ENCODE measurements at places on chromosomes 6 and 20.

- peak; percentile 23 for DNase-seq
These were observed 1.5 kb downstream of the REPS1 start for GRCh38 chr6:138986578-138986977.

DNA sequence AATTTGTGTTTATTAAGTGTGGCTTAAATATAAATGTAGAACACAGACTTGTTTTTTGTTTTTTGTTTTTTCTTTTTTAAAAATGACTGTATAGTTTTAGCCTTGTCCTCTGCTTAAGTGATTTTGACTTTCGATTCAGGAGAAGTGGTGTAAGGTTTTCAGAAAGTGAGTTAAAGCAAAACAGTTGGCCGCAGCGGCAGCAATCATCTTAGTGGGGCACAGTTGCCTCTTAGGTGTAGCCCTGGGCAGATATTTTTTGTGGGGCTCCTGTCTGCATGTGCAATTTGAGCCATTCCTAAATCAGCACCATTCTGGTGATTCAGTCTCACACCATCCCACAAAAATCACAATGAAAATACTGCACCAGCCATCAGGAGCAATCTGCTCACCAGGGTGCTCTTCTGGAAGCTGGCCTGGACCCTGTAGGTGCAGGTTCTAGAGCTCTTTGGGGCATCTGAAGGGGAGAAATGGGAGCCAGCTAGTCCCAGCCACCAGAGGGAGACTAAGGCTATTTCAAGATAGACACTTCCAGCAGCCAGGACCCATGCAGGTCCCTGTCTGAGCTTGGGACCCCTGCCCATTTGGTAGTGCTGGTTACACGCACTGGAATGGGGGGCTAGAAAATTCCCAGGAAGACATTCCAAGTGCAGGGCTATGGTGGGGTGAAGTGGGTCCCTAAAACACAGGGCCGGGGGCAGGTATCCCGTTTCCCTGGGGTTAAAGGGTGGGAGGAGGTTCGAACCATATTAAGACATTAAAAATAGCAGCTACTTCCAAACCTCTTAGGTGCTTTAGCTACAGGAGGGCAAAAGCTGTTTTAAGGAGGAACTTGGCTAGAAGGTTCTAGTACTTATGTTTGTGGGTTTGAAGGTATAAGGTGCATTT lies 156.6 kb downstream of the NFATC2 start:
- peak; percentile 48 for DNase-seq

DNA sequence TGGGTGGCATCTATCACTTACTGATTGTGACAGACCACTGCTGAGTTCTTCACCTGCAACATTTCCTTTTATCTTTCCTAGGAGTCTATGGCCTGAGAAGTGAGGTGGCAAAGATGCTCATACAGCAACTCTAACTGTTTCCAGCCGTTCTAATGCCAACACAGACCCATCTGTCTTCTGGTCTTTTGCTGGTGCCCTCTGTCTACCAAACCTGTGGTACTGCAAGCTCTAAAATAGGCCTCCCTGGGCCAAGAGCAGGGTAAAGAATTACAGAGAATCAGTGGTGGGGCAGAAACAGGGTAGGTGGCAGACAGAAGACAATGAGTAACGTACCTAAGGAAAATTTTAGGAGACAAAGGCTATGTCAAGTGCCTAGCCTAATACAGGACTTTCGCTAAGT lies 611.0 kb upstream of the FLRT3 start:
- no peak for DNase-seq

DNA sequence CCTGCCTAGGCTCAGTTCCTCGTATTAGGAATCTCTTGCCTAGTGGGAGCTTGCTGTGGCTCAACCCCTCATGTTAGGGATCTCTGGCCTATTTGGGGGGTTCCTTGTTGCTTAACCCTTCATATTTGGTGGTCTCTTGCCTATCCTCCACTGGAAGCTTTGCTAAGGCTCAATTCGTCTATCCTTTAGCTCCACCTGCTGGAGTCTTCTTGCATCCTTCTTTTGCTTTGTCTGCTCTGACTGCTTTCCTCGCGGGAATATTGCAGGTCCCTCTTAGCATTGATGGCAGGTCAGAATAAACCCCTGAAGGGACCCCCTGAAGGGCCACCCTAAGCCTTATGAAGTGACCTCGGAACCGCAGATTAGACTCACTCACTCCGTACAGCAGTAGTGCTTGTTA lies 203.0 kb upstream of the TBX18 start:
- no peak for DNase-seq

DNA sequence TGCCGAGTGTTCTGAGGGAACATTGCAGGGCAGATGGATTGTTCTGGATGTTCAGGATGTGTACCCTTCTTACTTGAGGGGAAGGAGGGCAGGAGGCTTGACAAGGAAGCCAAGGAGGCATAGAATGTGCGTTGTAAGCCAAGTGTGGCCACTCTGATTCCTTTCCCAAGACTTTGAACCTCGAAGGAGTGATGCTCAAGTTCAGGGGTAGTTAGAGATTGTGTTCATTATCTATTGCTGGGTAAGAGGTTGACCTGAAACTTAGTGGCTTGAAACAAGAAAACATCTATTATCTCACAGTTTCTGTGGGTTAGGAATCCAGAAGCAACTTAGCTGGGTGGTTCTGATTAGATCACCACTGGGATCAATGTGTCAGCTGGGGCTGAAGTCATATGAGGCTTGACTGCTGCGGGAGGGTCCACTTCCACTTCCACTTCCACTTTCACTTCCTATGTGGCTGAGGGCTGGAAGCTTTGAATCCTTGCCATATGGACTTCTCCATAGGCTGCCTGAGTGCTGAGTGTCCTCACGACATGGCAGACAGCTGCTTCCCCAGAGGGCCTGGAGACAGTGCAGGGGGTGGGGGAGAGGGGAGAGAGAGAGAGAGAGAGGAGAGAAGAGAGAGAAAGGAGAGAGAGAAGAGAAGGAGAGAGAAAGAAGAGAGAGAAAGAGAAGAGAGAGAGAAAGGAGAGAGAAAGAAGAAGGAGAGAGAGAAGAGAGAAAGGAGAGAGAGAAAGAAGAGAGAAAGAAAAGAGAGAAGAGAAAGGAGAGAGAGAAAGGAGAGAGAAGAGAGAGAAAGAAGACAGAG lies 6.9 kb upstream of the CD40 start:
- peak; percentile 9 for DNase-seq

DNA sequence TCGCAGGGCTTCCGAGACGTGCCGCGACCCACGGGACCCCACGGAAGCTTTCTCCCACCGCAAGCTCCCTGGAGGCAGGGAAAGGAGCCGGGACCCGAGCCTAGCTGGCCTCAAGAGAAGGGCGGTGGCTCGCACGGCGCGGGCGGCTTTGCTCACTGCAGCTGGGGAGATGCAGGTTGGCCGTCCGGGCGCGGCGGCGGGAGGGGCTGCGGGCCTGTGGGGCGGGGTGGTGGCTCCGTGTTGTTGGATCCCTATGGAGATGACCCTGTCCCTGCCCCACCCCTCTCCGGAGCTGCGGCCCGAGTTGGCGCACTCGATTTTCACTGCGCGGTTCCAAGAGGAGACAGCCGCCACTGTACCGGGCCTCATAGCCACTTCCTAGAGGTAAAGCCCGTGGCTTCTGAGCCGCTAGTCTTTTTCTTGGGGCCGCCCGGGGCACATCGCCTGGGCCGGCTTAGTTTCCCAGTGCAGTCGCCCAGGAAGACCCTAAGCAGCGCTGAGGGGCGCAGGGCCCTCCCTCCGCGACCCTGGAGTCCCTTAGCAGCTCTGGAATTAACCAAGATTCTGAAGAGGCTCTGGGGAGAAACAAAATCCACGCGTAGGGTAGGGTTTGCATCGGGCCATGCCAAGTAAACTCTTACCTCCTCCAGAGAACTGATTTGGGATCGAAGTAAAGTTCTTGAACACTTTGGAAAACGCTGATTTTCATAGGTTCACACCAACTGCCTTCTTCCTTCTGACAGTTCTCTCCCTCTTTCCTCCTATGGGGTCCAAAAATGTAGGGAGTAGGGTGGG lies at the start of gene ECT2L:
Gene ECT2L (plus strand): TSS at position 279 of the 795 bp plus-strand sequence. CDS start 17,188 bp downstream, outside the sequence.
- no peak for DNase-seq

DNA sequence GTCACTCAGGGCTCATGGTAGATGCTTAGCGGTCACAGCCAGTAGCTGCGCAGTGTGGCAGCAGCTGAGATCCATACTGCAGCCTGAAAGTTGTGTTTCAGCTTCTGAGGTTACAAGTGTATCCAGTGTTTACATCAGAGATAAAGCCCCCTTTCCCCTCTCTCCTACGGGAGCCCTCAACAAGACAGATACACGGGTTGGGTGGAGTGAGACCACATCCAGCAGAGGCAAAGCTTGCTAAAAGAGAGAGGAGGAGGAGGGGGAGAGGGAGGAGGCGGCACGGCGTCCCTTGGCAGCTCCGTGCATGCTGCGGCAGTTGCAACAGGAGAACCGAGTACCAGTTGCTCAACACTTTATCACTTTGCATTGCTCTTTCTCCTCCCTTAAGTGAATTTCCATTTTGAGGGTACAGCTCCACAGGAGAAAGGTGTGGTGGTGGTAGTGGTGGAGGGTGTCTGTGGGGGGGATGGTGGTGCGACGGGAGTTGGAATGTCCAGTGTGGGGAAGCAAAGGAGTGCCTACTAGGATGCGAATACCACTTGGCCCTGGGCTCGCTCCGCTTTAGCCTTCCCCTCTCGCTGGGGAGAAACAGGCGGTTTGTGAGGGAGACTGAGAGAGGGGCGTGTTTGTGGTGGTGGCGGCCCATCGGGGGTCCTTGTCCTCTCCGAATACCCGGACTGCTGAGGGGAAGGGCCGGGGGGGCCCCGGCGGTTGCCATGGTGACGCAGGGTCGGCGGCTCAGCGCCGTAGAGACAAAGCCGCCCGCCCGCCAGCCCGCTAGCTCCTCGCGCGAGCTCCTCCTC lies 405 bp upstream of the RNF182 start:
- no peak for DNase-seq

DNA sequence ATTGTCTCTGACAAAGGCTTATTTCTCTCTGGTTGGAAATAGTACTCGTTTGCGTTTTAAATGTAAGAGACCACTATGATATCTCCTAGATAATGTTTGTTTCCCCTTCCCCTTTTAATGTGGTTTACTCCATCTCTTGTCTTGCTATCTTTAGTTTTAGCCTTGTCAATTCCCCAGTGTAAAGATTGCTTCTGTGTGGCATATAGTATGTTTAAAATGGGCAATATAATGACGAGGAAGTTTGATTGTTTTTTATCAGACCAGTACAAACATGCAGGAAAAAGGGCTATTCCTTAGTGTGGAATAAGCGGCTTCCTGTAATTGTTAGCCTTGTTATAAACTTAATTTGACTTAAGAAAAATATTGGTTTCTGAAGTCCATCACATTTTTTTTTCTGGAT lies 3.1 kb downstream of the QKI start:
- no peak for DNase-seq

DNA sequence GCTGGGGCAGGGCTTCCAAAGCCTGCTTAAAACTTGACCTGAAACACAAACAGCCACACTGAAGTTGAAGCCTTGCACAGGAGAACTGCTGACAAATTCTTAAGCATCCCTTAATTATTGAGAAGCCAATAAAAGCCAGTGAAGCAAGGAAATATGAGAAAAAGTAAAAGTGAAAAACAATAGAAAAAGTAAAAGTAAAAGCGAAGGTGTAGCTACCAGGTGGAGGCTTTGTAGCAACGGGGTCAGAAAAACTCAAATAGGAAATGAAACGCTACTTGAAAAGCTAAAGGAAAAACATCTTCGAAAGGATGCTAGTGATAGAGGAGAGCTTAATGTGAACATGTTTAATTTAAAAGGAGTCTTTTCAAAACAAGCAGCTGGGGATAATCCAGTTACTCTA lies 97.4 kb downstream of the IRF4 start:
- no peak for DNase-seq

DNA sequence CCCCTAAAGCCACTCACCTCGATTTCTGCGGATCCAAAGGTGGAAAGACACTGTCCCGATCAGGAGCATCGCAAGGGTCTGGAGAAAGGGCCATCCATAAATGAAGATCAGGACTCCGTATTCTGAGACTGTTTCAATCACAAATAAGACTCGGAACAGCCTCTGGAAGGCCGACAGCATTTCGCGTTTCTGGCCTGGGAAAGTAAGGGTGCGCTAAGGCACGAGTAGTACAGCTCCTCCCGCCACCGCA lies 44.6 kb downstream of the DPPA5 start:
- DNase-seq: no peak

GRCh38 chr20:37741055-37741454 lies 47.2 kb downstream of the CTNNBL1 start:
- peak; percentile 7 for DNase-seq

DNA sequence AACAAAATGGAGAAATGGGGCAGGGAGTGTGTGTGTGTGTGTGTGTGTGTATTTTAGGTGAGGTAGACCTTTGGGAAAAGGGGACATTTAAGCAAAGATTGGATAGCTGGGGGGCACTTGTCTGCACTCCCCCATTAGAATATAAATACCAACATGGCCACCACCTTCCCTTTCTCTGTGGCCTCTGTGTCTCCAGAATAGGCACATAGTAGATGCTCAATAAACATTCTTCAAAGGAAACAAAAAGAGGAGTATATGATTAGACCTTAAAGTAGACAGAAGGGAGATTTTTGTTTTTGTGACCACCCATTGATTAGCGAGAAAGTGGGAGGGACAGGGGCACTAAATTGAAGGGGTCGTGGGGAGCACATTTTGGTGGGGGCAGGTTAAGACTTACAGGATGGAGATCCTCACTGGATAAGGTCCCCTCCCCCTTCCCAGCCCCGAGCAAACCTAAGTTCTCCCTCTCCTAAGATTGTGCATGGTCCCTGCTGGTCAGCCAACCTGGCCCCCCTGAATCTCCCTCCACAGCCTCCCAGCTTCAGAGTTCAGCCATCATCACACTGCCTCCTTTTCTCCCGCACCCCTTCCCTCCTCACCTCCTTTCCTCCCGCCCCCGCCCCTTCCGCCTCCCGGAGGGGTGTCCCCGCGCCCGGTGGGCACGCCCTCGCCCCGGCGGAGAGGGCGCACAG lies 514 bp upstream of the TSHZ2 start:
- no peak for DNase-seq

DNA sequence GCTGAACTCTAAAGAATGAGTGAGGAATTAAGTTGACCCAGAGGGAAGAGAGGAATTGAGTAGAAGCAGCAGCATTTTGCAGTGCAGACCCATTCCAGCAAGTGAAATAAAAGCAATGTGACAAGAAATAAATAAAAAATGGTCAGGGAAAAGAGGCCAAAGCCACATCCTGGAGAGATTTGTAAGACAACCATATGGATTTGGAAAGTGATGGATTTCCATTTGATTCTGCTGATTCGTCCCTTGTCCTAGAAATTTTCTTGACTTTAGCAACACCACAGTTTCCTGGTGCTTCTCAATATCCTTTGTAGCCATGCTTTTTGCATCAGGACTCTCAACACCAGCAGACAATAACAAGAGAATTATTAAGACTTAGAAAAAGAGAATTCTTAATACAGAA lies 29.8 kb downstream of the ANKEF1 start:
- no peak for DNase-seq
